Stimulated activated CD4-positive, alpha-beta T cell treated with anti-CD3 and anti-CD28 coated beads, TNF-alpha, amount 100 ng/mL, for 24 hours (primary cell): ENCODE measurements at places on chromosomes 6 and 20.

DNA sequence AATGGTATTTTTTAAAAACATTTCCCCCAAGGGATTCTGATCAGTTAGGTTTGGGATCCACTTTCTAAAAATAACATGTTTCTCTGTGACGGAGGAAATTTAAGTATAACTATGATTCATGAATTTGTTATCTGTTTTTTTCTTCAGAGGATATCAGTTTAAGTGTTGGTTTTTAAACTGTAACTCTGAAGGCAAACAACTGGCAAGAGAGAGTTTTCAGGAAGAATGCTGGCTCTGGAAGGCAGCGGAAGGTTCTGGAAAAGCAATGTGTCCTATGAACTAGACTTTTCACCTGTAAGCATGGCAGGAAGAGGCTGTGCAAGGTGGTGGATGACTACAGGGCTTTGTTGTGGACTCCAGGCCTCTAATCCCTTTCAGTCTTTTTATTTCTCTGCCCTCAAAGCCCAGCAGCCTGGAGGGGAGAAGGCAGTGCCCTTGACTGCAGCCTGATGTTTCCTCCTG, 153.1 kb downstream of the GMPR start:
- no peak for DNase-seq

DNA sequence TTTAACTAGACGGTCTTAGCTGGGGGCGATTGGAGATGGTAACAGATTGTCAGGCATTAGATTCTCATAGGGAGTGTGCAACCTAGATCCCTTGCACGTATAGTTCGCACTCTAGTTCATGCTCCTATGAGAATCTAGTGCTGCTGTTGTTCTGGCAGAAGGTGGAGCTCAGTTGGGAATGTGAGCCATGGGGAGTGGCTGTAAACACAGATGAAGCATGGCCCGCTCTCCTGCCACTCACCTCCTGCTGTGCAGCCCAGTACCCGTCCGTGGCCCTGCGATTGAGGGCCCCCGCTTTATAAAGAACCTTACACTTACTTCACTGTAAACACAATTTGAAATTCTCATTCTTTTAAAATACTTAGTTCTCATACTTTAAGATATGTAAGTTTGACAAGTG, 339.4 kb downstream of the CDH26 start:
- DNase-seq = no peak

- DNase-seq = no peak
These were observed 1.1 kb downstream of the CD109 start for GRCh38 chr6:73696966-73697655.

GRCh38 chr20:61980647-61981583, 84.8 kb downstream of the TAF4 start:
- DNase-seq = no peak

GRCh38 chr20:48180024-48180423, 394.7 kb upstream of the SULF2 start:
- no peak for DNase-seq

DNA sequence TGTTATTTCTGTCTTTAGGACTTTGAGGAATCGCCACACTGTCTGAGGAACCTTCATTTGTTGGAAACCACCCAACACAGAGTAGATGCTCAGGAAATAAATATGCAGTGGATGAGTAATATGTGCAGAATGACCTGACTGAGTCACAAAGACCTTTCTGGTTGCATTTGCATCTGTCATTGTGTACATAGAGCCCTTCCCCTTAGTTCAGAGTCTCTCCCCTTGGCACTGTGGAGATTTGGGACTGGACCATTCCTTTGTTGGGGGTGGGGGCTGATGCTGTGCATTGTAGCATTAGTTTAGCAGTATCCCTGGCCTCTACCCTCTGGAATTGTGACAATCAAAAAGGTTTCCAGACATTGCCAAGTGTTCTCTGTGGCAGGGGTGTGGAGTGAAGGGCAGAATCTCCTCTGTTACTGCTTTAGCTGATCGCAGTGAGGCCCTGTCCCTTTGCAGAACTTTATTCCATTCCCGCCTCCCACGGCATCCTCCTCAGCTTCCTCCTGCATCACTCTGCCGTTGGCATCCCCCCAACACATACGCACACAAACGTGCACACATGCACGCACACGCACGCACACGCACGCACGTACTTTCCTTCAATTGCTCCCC, 64.5 kb downstream of the EYA2 start:
- no peak for DNase-seq

- DNase-seq = no peak
These were observed 417.0 kb downstream of the HAO1 start for GRCh38 chr20:7523288-7523687.

DNA sequence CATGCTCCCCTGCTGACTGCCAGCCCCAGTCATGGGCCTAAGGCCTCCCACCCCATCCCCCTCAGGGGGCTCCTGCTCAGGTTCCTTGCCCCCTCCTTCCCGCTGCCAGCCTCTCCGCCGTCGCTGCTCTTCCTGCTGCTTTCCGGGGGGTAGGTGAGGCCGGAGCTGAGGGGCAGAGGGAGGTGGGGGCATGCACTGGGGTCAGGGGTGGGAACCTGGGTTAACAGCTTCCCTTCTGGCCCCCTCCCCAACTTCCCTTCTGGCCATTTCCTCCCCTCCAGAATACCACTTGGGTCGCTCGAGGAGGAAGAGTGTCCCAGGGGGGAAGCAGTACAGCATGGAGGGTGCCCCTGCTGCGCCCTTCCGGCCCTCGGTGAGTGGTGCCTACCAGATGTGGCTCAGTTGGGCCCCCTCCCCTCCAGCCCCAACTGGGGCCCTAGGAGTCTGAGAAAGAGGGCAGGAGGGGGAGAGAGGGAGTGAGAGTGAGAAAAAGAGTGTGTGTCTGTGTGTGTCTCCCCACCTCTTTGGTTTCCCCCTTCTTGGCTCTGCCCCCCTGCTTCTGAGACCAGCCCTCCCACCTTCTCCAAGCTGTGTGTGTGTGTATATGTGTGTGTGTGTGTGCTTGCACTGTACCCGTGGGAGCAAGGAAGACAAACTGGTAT, 12.1 kb downstream of the SYNGAP1 start:
- no peak for DNase-seq

DNA sequence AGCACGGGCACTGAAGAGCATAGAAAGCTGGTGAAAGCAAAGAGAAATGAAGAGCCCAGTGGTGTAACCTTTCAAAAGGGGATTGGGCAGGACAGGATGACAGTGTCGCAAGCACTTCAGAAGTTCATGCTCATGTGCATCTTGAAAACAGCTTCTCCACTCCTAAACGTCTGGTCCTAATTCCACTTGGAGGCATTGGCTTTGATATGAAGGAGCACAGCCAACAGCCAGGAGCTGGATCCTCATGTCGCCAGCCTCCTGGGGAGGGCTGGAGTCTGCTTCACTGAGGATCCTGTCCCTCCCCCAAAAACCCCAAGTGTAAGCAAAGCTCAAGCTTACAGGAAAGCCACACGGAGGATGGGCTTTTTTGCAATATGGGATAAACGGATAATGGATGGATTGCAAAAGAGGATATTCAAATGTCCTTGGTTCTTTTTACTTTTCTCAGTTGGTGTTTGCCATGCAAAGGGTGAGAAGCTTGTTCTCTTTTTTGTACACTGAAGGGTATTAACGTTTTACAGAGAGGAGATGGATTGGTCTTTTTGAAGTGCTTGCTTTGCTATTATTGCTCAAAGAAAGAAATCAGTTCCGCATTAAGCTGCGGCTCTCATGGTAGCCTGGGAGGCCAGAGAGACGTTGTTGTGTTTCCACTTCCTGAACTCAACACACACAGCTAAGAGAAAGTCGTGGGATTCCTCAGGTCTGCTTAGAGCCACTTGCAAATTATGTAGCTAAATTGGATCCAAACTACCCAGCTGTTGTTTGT, 92.2 kb downstream of the SIM1 start:
- DNase-seq = no peak

DNA sequence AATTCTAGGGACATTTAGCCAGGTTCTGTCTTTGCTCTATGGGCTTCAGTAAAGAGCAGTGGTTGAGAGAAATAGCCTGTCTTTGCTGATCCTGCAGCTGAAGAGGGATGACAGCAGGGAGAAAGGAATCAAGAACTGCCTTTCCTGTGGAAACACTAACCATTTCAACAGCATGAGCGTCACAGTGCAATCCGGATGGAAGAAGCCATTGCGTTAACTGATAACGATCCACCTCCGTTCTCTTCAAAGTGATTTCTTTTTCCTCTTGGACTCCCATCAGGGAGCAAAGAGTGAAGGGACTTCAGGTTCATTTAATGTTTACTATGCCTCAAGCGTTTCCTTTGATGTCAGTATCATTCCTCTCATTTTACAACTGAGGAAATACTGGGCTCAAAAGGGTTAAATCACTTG, 35.2 kb upstream of the EEF1E1 start:
- DNase-seq = no peak

GRCh38 chr6:7433121-7433617, 43.6 kb downstream of the RIOK1 start:
- DNase-seq = no peak

DNA sequence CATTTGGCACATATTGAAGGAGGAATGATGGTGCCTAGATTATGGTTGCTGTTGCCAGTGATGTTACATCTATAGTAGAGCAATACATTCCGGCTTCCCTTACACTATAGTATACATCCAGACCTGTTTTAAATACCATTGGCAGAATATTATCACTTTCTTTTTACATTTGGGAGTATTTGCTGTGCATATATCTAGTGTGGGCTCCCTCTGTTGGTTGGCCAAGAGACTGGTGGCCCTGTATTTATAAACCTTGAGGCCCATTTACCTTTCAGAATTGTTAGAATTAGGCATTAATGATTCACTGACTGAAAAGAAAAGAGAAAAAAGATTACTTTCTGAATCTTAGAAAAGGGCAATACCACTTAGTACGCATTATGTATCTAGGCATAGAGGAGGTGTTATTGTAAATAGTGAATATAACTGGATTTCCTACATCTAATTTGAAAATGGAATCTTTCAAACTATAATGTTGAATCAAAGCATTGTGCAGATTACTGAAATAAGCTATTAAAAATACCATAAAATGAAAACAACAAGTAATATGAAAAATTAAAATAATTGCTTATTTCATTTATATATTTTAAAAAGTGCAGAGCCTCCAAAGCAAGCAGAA, 628.8 kb upstream of the MAN1A1 start:
- no peak for DNase-seq

DNA sequence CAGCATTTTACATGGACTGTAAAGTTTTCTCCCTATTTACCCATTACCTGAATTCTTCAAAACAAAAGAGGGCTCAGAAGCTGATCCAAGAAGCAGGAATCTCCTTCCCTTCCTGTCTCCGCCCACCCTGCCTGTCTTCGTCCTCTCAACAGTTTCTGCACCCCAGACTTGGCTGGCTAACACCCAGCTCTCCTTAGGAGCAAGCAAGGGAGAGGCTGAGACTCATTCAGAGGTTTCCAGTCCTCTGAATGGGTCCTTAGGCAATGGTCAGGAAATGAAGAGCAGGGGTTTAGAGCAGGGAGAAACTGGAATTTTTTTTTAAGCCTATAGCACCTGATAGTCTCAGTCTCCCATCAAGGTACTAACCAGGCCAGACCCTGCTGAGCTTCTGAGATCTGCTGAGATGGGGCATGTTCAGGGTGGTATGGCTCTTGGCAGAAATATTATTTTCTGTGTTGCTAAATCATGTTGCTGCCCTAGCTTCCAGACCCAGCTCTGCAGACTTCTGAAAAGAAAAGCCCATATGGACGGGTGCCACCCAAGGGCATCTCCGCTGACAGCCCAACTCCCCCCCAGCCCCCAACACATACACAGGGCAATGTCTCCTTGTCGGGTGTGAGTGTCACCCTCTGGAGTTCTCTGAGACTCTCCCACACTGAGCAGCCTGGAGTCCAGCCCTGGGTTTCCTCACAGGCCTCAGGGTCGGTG, 74.6 kb upstream of the CD93 start:
- DNase-seq = no peak

DNA sequence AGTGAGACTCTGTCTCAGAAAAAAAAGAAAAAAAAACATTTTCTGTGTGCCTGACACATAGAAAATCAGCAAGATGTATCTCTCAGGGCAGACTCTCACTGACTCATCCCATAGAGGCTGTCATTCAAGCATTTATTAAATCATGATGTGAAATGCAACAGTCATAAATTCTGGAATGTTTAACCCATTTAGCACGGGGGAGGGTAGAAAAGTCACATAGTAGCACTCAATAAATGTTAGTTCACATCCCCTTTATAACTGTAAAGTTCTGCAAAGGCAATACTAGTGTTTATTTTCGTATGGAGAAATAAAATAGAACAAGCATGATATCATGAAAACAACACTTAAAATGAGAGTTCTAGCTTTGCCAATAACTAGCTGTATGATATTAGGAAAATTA, 15.5 kb upstream of the CARMIL1 start:
- DNase-seq = no peak

GRCh38 chr6:27237089-27237803, 10.3 kb upstream of the PRSS16 start:
- DNase-seq = no peak

- DNase-seq = no peak
These were observed 951.6 kb downstream of the TFAP2A start for GRCh38 chr6:9463311-9463710.

DNA sequence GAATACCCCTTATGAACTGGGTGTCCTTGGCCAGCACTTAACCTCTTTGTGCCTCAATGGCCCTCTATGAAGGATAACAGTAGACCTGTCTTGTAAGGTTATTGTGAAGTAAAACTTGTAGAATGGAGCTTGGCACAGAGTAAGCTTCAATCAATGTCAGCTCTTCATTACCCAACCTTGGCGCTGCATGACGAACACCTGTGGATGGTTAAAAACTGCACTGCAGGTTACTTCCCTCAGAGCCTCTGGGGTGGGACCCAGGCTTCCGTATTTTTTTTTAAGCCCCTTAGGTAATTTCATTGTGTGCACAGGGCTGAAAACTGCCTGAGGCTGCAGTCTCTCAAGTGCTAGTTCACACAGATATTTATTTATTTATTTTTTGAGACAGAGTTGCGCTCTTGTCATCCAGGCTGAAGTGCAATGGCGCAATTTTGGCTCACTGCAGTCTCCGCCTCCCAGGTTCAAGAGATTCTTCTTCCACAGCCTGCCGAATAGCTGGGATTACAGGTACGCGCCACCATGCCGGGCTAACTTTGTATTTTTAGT, 42.8 kb upstream of the SLC23A2 start:
- no peak for DNase-seq

DNA sequence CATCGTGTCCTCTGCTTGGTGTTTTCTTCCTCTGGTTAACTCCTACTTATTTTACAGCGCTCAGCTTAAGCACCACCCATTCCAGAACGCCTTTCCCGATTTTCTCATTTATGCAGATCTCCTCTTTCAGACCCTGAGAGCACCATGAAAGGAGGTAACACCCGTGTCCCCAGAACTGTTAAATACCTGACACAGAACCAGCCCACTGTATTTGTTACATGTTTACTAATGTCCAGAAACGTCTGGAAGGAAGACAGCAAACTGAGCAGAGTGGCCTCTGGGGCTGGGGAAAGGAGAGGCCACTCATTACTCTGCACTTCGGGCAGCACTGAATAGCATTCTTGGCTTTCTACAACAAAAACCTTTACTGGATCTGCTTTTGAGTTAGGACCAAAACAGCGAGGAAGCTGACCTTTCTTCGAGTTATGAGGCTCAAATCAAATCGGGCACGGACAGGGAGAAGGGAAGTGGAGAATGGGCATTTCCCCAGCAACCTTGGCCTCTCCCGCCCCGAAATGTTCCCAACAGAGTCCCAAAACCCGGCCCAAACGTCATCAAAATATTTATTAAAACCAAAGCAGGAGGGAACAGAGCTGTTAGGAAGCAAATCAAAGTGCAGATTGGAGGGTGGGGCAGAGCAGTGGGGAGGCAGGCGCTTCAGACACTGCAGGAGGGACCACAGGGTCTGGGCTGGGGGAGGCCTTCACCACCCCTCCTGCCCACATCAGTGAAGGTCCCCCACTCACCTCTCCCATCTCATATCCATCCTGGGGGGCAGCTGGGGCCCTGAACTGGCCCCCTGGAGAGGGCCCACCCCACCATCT, 1.1 kb upstream of the NECAB3 start:
- DNase-seq = no peak

- no peak for DNase-seq
These were observed 41.0 kb downstream of the CDH4 start for GRCh38 chr20:61292821-61293612.
